CD4-positive, alpha-beta T cell (primary cell): ENCODE measurements at places on chromosomes 12 and 14.

GRCh38 chr14:20624495-20625070, 16.9 kb downstream of the OR6S1 start:
- peak; percentile 29 for DNase-seq

- DNase-seq: no peak
Observed at GRCh38 chr14:96911499-96912149, 114.4 kb downstream of the VRK1 start.

DNA sequence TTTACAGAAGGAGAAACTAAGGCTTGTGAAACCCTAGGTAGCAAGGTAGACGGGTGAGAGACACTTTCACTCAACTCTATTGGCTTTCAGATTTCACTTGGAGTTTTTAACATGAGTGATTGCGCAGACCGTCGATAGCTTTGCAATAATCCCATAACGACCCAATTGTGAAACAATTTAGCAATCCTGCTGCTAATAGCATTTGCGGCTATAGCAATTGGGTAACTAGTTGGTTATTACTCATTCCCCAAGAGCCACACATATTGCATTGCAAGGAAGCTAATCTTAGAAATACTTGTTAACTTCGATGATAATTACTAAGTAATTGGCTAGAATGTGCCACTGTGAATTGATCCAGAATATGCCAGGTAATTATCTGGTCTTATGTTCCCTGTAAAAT, 159.9 kb upstream of the NOS1 start:
- DNase-seq: peak; percentile 5

DNA sequence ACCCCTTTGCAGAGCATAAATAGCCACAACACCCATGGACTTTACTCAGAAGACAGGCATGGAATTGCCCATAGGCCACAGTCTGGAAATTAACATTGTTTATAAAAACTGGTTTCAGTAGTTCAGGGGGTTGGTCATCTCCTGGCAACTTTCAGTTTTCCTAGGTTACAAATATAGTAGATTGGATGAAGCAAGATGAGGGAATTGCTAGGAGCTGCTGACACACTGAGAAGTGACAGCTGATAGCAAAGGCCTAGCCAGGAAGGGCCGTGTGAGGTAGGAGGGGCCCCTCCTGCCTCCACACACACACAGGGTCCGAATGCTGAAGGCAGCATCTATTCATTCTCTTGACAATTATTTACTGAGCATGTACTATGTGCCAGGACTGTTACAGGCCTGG, 8.3 kb downstream of the GALNT16 start:
- no peak for DNase-seq

GRCh38 chr12:24467226-24467625, 481.7 kb downstream of the BCAT1 start:
- DNase-seq: no peak

GRCh38 chr12:91326058-91327027, 143.7 kb upstream of the DCN start:
- peak; percentile 56 for DNase-seq

- peak; percentile 86 for DNase-seq
Observed at GRCh38 chr14:24215495-24216344, at the start of gene MDP1. TSS of gene MDP1 (minus strand) at chr14:24216066. CDS start at chr14:24215955, 111 bp downstream.

DNA sequence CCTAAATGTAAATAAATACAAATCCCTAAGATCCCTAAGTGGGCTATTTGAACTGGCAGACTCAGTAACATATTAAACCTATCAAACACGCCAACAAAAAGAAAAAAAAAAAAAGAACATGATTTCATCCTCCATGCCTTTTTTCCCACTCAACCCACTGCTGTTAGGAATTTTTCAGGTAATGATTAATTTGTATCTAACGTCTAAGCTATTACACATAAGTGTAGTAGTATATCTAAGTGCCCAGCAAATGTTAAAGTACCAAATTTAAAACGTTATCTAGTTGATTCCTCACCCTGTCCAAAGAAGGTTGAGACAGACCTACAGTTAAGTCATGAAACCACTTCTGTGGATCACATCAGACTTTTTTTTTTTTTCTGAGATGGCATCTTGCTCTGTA, 16.4 kb upstream of the ARID4A start:
- DNase-seq: no peak

GRCh38 chr12:93766796-93767523, 89.8 kb downstream of the CRADD start:
- DNase-seq: no peak

GRCh38 chr12:108218921-108219320, 89.8 kb downstream of the WSCD2 start:
- DNase-seq: no peak

DNA sequence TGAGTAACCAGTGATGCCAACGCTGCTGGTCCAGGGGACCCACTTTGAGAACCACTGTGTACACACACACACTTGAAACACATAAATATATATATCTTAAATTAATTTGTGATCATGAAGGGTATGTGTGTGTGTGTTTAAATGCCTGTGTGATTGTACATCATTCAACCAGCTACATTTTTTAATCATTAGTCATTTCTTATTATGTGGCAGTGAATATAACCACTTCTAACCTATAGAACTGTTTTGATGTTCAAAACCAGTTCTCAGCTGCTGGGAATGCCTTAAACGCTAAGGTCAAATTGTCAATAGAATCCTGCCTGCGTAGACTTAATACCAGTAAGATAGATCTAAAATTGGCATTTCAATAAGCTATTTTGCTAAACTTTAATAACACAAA, 330.0 kb downstream of the SYT1 start:
- no peak for DNase-seq

GRCh38 chr12:6273205-6273540, 37.3 kb upstream of the PLEKHG6 start:
- DNase-seq: no peak

DNA sequence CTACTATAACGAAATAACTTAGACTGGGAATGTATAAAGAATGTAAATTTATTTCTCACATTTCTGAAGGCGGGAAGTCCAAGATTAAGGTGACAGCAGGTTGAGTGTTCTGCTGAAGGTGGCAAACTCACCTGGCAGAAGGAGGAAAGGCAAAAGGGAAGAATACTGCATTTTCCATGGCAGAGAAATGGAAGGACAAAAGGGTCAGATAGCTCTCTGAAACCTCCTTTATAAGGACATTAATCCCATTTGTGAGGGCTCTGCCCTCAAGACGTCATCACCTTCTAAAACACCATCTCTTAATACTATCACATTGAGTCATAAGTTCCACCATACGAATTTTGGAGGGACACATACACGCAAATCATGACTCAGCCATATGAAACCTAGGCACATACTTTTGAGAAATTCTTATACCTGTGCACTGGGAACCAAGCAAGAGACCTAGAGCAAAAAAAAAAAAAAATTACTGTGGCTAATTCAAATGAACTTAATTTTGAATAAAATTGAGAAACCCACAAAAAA, 1669.3 kb upstream of the FLRT2 start:
- DNase-seq: no peak

DNA sequence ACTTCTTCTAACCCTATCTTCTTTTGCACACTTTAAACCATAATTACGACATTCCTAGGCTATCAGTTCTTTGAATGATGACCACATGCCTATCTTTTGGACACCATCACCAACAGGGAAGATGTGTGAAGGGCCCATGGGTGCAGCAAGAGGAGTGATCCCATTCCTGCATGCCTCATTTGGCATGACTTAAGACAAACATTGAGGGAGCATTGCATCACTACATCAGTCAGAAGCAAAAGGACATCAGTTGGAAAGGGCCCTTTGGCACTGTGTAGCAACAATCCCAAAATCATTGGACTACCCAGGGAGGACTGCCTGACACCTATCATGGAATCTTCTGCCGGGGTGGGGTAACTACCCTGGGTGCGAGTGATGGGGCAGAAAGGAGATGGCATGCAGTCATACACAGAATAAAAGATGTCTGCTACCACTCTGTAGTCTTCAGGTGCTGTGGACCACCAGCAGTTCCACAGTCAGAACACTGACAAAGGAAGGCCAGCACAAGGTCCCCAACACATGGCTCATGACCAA, 10.7 kb upstream of the TMBIM6 start:
- DNase-seq: no peak

DNA sequence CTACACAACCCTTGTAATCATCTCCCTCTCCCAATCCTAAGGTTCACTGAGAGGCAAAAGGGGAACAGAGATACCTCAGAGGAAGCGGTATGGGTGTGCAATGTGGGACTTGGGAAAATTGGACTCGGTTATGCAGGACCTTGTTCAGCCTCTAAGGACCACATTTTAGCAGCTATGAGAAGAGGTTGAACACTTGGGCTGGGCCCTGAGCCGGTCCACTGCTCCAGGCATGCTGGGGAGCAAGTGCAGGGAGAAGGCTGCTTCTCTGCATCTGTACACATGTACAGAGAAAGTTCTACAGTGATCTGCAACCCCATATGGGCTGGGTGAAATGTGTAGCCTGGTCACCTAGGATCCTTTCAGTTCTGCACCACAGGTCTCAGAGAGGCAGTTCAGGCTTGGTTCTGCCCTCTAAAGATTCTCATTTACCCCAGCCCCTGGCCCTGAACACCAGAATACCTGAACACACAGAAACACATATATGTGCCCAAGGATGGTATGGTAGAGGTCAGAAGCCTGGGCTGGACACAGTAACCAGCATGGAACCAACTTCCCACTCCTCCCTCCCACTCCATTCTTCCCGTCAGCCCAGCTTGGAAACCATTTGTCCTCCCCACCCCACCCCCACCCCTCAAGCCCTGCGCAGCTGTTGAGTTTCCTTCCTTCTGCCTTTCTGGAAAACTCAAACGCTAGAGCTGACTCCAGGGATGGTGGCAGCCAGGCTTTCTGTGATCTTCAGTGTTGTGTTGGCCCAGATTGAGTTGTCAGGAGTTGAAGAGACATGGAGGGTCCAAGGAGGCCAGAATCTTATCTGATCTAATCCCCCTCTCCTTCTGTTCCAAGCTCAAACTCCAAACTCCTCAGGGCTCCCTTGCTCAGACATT, 10.4 kb downstream of the HOXC5 start:
- no peak for DNase-seq

GRCh38 chr12:22431693-22432251, 97.3 kb upstream of the ST8SIA1 start:
- no peak for DNase-seq

DNA sequence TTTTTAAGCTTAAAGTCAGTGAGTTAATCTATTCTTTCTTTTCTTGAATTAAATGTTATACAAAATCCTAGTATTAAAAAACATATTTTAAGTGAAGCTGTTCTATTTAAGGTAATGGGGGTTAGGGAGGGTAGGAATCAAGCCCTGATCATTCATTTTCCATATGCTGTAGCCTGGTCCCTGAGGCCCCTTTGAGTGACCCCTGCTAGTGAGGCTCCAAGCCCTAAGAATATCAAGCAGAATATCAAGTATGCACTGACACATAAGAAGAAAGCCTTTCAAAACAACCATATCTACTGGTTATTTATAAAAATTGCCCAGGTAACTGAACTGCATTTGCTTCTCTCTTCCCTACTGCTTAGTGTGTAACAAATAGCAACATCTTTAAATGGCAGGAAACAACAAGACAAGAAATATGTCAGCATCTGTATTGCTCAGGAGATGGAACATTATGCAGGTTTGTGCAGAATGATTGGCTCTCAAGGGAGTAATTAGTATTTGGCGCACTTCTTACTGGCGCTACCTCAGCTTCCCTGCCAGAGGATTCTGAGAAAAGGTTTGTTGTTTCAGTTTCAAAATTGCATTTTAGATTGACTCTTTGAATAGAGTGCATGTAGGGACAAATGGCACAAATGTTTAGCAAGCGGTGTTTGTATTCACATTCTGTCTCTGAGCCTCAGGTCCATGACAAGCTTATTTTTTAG, 223.0 kb downstream of the DUSP6 start:
- DNase-seq: no peak

DNA sequence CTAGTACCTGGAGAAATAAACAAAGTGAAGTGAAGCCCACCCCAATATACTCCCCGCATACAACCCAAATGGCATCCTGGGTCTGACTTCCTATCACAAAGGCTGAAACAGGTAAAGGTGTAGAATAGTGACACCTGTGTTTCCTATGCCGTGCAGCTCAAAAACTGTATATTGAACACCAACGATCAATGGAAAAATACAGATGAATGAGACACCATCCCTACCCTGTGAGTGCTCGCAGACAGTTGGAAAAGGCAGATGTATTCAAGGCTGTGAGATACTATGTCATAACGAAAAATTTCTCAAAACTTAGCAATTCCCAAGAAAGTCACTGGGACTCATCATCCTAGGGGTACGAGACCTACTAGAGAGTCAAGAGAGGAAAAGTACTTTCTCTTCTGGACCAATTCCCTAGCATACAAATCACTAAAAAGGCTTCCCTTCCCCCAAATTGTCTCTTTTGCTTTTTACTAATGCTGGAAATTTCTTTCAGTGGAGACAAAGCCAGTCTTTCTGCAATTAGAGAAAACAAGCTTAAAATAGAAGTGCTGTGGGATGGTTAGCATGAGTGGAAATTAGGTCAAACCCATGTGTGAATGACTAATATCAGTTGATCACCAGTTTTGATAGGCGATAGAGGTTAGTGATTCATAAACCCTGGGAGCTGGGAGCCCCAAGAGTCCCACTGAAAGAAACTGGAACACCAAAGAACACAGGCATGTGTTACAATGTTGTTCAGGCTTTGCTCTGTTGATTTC, 249.7 kb downstream of the SPTSSA start:
- DNase-seq: no peak

GRCh38 chr12:5808981-5809380, 136.1 kb downstream of the ANO2 start:
- DNase-seq: no peak

GRCh38 chr12:6758506-6759095, 5.7 kb upstream of the MLF2 start:
- DNase-seq: no peak

- DNase-seq: no peak
Observed at GRCh38 chr14:70706177-70706576, 64.5 kb downstream of the TTC9 start.

- no peak for DNase-seq
Observed at GRCh38 chr14:38073641-38074040, 134.1 kb upstream of the SSTR1 start.

GRCh38 chr12:115813256-115813655, 464.2 kb downstream of the MED13L start:
- DNase-seq: no peak

- DNase-seq: no peak
Observed at GRCh38 chr14:102457509-102457908, 52.1 kb downstream of the ANKRD9 start.

- DNase-seq: no peak
Observed at GRCh38 chr14:91886961-91887360, 19.6 kb upstream of the TC2N start.

- DNase-seq: no peak
Observed at GRCh38 chr12:42809226-42809625, 219.7 kb upstream of the PRICKLE1 start.

DNA sequence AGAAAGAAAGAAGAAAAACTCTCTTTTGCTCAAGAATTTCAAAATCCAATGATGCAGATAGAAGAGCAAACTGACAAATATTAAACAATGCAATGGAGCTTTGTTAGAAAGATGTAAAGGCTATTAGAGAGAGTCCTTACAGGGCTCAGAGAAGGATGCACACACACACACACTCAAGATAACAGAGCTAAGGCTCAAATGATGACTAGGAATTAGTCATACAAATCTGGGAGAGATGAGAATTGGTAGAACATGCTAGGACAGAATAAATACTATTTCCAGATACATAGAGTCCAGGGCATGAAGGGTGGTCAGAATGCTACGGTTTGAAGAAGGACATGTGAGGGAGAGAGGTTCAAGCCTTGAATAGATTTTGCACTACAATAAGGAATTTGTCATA, 650.1 kb upstream of the MDGA2 start:
- DNase-seq: no peak

GRCh38 chr14:25122843-25123242, 72.9 kb upstream of the STXBP6 start:
- DNase-seq: no peak

GRCh38 chr12:115455268-115455681, 771.3 kb upstream of the TBX3 start:
- DNase-seq: no peak

- DNase-seq: no peak
Observed at GRCh38 chr14:77717608-77718305, 9.9 kb downstream of the SLIRP start.
